ENCODE measurements at places on chromosomes 13 and 19. TPM values are rescaled to one million over a fixed set of nuclear protein-coding genes. Genes with fewer than 3 reads are reported as not detected.

SMAD9 gene
- total RNA-seq = 9.3 TPM

SMIM44 gene
- 2.1 TPM for total RNA-seq

SLC5A5 gene
- total RNA-seq = not detected

POU2F2 gene
- not detected for total RNA-seq

SLC10A2 gene
- total RNA-seq = not detected

- no peak for DNase-seq
These were observed 3.8 kb downstream of the MZF1 start for GRCh38 chr19:58569191-58569942.

DNA sequence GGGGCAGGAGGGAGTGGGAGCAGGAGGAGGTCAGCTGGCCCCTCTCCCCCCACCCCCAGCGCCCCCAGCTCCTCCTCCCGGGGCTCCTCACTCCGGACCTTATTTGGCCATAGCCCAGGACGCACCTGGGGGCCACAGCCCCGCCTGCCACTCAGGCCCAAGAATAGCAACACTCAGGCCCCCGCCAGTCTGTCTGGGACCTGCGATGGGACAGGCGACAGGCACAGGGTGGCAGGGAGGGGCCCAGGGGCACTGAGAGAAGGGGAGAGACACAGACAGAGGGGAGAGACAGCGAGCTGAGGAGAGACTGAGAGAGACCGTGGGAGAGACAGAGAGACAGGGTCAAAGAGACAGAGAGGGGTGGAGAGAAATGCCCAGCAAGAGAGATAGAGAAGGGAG is 10.2 kb downstream of the JOSD2 start:
- DNase-seq = no peak

DNA sequence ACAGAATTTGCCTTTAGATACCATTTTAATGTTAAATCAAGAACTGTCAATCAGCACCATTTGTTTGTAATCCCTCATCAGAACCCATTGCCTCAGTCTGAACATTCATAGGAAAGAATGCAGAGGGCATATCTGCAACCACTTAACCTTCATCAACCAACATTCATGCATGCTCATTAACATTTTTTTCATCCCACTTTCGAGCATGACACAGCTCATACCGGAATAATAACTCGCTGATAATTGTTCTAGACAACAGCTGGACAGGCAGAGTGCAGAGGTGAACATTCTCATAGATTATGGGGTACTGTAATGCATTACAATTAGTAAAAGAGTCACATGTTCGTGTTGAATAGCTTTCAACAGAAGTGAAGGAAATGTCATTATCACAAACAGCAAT is 216.8 kb downstream of the DIAPH3 start:
- DNase-seq = peak; percentile 51

DNA sequence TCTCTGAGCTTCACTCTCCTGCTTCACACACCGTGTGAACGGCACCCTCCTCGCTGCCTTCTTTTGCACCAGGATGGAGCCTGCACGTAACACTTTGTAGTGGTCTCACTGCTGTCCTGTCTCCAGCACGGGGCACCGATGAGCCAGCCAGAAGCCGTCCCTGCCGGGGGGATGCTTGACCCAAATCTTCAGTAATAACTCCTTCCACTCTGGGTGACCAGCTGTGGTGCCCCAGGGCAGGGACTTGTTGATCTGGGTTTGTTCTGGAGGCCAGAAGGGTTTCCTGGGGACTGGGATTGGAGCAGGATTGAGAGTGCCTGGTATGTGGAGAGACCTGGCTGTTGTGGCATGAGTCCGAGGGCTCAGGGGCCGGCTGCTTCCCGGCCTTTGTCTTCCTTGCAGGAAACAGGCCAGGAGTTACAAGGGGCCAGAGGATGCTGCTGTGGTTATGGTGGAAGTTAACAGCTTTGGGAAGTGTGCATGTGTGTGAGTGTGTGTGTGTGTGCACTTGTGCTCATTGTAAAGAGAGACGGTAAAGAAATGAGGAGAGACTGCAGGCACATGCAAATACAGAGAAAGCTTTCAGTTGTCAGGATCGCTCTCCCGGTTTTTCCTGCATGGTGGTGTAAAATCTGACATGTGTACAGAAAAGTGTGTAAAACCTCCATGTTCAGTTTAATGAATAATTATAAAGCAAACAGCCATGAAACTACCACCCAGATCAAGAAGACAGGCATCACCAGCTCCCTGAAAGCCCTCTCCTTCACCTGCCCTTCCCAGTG is 18.9 kb downstream of the PAK4 start:
- DNase-seq = no peak

DNA sequence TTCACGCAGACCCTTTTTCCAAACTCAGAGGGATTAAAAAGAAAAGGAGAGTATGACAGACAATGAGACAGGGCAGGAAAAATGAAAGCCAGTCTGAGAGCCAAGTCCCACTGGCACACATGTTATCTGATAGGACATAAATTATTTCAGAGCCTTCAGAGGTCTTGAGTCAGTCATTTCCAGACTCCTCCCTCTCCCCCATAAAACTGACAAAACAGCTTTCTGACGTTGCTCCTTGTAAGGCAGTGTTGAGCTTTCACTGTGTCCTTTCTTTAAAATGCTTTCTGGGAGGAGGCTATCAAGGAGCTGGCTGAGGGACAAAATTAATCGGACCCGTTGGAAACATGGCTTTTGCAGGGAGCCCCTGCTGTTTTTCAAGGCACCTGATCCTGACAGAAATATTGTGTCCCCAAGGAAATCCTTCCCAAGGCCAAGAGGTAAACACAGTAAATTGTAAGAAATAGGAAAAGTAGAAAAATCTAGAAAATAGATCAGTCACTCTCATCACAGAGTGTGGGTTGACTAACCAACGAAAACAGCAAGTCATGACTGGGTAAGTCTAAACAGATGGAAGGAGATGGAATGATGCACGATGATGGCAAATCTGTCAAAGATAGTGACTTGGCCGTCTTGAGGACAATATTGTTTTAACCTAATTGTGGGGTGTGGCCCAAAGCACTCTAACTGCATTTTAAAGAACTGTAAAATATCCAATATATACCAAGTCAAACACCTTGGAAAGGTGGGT is 89.7 kb downstream of the DCT start:
- no peak for DNase-seq

DNA sequence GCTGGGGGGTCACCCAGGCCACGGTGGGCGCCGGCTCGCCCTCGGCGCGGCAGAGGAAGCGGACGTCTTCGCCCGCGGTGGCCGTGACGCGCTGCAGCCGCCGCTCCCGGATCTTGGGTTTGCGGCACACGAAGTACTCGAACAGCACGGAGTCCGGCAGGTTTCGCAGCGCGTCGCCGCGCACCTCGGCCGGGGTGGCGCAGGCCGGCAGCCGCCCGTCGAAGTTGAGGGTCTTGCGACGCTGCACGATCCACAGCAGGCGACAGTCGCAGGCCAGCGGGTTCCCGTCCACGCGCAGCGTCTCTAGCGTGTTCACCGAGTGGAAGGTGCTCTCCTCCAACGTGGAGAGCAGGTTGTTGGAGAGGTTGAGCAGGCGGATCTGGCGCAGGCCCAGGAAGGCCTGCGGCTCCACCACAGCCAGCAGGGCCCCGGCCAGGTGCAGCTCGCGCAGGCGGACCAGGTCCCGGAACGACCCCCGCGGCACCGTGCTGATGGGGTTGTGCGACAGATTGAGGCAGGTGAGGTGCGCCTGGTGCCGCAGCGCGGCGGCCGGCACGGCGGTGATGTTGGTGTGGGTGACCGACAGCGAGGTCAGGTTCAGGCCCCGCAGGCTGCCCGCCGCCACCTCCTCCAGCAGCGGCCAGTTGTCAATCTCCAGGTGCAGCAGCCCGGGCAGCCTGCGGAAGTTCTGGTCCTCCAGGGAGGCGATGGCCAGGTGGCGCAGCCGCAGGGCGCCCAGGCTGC is 8.6 kb upstream of the PEAK3 start:
- DNase-seq = no peak

GRCh38 chr19:54325631-54326030 is 12.7 kb upstream of the LILRA5 start:
- no peak for DNase-seq

DNA sequence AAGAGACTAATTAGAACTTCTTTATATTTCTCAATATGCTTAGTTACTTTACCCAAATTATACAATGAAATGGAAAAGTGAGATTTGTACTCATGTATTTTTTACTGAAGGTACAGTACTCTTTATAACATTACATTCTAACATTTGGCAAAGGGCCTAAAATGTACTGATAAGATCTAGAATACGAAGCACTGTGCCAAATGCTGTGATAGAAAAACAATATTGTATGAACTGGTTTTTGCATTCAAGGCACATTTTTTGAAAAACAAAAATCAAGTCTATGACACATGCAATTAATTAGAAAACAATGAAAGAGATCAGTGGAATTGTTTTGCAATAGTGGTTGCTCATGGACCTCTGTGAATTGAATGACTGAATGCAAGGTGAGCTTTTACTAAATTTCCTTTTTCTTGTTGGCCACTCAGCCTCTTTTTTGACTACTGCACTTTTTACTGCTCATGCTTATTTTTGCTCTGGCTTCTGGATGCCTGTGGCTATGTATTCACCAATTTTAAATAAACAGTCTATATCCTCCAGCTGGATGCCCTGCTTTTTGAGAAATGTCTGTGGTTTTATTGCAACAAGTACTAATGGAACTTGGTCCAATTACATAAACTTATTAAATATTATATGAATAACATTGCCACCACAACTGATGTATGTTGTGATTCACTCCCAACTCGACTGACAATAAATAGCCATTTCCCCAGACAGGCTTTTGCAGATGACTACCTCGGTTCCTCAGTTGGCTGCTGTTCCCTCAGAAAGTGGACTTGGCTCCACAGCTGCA is 41.4 kb upstream of the OBI1 start:
- DNase-seq = peak; percentile 4

GRCh38 chr13:88718781-88719180 is 1047.6 kb downstream of the SLITRK5 start:
- no peak for DNase-seq

DNA sequence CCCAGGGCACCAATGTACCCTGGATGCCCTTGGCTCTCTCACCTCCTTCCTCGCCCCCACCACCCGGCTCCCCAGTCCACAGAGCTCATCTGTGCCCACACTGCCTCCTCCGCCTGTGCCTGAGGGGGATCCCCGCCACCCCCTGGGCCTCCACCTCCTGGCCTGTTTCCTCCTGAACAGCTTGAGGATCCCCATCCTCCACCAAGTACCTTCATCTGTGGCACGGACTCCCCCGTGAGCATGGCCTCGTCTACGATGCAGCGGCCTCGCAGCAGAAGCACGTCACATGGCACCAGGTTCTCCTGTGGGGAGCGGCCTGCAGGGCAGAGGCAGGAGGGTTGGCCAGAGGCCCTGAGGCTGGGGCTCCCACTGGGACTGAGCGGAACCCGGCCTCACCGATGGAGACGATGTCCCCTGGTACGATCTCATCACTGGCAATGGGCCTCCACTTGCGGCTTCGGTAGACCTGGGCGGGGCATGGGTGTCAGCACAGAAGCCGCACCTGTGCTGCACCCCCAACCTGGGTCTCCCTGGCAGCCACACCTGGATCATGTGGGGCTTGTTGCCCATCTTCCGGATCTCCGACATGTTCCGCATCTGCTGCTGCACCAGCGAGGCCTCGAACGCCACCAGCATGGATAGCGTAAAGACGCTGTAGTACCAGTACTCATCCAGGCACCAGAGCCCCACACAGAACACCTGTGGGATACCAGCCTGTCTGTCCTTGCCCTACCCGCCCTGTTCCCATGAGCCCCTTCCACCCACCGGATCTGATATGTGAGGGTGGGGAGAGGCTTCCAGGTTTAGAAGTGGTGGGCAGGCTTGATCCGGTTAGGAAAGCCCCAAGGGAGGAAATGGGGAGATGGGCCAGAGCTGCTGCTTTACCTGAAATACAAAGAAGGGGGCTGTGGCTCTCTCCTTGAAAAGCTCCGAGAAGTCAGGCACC is 6.8 kb downstream of the ATP13A1 start:
- no peak for DNase-seq

DNA sequence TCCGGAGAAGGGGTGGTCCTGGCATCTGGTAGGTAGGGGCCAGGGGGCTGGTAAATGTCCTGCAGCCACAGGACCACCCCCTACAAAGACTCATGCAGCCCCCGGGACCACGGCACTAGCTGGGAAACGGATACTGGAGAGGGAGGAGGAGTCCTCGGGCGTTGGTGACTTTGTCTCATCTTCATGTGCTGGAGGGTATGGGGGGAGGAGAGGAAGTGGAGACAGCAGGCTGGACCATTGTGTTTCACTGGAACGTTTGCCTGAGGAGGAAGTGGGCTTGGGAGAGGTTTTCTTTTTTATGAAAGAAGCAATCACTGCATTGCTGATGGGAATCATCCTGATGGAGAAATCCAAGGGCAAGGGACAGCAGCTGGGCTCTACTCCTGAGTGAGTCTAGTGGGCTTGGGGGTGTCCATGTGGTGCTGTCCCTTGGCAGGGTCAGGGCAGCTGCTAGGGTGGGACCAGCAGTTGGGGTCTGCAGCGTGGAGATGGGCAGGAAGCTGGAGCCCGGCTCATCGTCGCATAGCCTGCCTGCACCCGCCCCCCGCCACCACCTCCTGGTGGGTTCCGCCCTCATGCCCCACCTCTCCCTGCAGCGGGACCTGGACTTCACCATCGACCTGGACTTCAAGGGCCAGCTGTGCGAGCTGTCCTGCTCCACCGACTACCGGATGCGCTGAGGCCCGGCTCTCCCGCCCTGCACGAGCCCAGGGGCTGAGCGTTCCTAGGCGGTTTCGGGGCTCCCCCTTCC is 1.7 kb upstream of the ADM5 start:
- DNase-seq = no peak

GRCh38 chr19:11624069-11624463 is 26.8 kb downstream of the ZNF627 start:
- DNase-seq = peak; percentile 86

GRCh38 chr19:1429750-1430149 is 8.4 kb upstream of the RPS15 start:
- no peak for DNase-seq

DNA sequence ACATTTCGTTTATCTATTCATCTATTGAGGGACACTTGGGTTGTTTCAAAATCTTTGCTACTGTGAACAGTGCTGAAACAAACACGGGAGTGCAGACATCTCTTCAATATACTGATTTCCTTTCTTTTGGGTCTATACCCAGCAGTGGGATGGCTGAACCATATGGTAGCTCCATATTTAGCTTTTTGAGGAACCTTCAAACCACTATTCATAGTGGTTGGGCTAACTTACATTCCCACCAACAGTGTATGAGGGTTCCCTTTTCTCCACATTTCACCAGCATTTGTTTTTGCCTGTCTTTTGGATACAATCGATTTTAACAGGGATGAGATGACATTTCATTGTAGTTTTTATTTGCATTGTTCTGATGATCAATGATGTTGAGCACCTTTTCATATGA is 798.2 kb downstream of the UQCRFS1 start:
- DNase-seq = no peak

- DNase-seq = peak; percentile 21
These were observed 1.4 kb downstream of the UPF1 start for GRCh38 chr19:18833141-18833476.

Measured in renal cortical epithelial cell (primary cell).